ENCODE measurements at places on chromosomes 6 and 20. TPM values are rescaled to one million over a fixed set of nuclear protein-coding genes. Genes with fewer than 3 reads are reported as not detected.
A peak's percentile ranks its signal among the peaks of the same experiment; 100 is the strongest.

CEP250 gene
- total RNA-seq: 198 TPM

- DNase-seq: no peak
Measured at GRCh38 chr6:21905531-21905930, 312.0 kb downstream of the SOX4 start.

- no peak for DNase-seq
Measured at GRCh38 chr20:62663145-62664018, 21.1 kb downstream of the SLCO4A1 start.

FAM217A gene
- total RNA-seq: not detected

DNA sequence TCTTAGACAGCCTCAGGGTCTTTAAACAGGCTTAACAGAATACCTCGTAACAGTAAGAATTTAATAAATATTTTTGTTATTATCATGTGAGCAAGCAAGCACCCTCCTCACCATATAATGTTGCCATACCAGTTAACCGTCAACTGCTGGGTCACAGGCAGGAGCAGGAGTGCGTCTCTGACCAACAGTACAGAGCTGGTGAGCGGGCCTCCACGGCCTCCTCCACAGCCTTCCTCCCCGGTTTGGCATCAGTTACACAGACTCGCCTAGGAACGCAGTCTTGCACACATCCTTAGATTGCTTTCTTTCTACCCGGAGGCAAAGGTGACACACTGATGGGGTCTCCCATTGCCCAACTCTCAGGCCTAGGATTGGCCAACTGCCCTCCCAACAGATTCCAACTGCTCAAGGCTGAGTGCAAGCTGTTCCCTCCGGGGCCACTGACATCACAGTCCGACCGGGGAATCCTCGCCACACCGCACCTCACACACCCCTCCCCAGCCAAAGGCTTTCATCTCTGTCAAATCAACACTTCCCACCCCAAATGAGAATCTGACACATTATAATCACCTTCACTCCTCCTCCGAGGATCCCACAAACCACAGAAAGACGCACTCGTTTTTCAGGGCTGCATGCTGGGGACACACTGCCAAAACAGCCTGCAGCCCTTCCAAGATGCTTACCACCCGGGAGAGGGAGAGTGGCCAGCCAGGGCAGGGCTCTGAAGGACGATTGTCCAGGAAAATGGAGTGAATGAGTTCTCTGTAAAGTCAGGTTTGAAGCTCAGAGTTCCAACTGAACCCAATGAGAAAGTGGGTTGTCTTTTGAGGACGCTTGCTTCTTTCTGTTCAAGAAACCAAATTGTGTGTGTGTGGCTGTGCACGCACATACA, 63.2 kb downstream of the PDE10A start:
- DNase-seq: no peak

GRCh38 chr20:33719277-33719988, 677 bp downstream of the PXMP4 start:
- DNase-seq: no peak

ATG5 gene
- 58.7 TPM for total RNA-seq

PXMP4 gene
- 21.2 TPM for total RNA-seq

GRCh38 chr6:162364488-162364887, 363.1 kb downstream of the PRKN start:
- no peak for DNase-seq

GRCh38 chr6:70180183-70180900, 122.5 kb downstream of the COL9A1 start:
- DNase-seq: no peak

- DNase-seq: no peak
Measured at GRCh38 chr6:126344181-126344580, 4.3 kb downstream of the CENPW start.

TAP1 gene
- 18.7 TPM for total RNA-seq

PHACTR3 gene
- total RNA-seq: not detected

- no peak for DNase-seq
Measured at GRCh38 chr20:47775039-47775438, 10.2 kb downstream of the SULF2 start.

ATP6V1G2 gene
- 2.3 TPM for total RNA-seq

- no peak for DNase-seq
Measured at GRCh38 chr20:41540918-41541317, 77.3 kb downstream of the CHD6 start.

DNA sequence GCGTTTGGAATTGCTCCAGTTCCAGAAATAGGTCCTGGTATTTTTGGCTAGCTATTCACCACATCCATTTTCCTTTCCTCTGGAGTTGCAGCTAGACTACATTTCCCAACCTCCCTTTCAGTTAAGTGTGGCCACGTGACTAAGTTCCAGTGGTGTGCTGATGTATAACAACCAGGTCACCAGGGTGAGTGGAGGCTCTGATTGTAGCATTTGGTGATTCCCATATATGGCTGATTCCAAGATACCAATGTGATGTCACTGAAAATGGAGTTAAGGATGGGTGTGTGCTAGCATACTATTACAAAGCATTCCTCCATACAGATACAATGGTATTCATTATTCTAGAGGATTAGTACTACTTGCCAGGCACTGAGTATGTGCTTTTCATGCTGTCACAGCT, 49.7 kb upstream of the STK35 start:
- no peak for DNase-seq

DNA sequence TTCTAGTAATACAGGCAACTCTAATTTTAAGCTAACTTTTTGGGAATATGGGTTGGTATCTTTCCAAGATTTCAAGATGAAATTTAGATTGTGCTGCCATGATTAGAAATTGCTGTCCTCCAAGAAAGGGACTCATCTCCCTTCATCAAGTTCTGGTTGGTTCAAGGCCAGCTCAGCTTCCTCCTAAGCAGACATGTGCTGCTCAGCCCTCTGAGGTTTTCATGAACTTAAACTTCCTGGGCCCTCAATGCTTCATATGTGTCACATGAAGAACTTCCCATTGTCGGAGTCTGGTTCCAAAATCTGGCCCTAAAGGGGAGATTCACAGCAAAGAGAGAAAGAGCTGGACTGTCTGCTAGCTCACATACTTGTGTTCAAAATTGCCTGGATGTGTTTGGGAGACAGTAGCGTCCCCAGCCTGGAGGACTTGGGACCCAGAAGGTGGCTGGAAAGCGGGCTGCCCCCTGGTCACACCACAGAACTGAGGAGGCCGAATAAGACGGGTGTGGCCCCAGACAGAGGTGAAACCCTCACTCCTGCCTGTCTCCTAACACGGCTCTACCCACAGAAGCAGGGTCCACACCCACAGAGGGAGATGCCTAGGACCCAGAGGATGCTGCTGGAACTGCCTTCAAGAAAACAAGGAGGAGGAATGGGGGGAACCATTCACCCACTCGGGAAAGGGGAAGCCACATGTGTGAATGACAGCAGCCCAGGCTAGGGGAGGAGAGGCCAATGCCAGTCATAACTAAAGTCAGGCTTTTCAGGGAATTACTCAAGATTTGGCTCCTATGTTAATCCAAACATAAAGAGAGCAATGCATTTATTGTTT, 54.3 kb upstream of the GPR31 start:
- DNase-seq: no peak

- DNase-seq: no peak
Measured at GRCh38 chr6:149060985-149061760, 256.3 kb upstream of the TAB2 start.

DNA sequence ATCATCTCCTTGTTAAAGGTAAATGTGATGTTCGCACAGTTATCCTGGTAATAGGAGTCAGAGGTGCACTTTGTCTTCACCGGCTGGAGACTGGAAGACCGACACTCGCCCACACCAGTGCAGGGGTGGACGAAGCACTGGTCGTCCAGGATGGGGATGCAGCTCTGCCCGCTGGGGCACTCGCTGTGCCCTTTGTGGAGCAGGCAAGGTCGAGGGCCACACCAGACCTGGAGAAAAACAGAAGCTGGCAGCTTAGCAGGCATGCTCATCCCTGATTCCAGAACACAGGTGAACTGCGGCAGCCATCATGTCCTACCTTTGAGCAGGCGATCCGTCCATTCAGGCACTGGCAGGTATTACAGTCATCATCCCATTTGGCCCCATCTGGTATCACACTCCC, 32.3 kb downstream of the JAG1 start:
- no peak for DNase-seq

RARS2 gene
- total RNA-seq: 28.4 TPM

GRCh38 chr6:93566285-93566684, 146.9 kb upstream of the EPHA7 start:
- no peak for DNase-seq

DNA sequence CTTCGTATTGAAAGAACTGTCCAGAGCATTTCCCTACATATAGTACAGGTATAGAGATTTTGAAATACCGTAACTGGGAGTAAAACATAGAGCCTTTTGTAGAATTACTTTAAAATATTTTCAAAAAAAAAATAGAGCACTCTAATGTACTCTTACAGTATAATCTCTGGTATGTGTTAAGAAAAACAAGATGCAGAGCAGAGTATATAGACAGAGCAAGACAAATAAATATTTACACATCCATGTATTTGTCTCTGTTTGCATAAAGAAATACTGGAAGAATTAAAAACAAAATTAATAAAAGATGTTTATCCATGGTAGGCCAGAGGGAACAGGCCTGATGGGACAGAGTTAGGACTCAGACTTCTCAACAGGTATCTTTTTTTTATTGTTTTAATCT, 28.0 kb upstream of the SUMO4 start:
- DNase-seq: no peak

LTB gene
- total RNA-seq: not detected

GRCh38 chr6:42720739-42721138, 1.7 kb downstream of the PRPH2 start:
- no peak for DNase-seq

ASIP gene
- not detected for total RNA-seq

DNA sequence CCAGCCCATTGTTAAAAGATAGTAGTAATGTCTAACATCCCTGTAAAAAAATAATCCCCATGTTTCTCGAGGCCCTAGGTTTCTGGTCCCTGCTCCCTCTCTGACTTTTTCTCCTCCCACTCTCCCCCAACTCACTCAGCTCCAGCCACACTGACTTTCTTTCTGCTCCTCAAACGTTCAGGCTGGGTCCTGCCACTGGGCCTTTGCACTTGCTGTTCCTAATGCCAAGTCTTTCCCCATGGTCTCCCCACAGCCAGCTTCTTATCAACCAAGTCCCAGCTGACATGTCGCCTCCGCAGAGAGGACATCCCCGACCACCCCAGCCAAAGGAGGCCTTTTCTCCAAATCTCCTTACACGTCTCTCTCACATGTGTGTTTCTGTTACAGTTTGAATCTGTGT, 21.8 kb upstream of the PTGIS start:
- DNase-seq: no peak

DNA sequence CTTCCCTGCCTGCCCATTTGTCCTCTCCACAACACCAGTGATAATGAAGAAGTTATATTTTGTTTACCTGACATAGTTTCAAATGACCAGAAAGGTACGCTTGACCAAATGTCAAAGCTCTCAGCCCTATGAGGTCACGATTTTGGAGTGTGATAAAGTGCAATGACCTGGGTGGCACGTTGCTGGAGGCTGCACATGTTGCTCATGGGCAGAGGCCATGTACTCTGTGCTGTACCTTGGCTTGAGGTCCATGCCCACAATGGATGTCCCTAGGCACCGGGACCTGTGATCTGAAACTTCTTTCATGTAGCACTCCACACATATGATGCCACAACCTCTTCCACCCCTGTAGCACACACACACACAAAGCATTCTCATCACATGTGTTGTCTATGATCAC, 164.0 kb upstream of the HEY2 start:
- no peak for DNase-seq

DNA sequence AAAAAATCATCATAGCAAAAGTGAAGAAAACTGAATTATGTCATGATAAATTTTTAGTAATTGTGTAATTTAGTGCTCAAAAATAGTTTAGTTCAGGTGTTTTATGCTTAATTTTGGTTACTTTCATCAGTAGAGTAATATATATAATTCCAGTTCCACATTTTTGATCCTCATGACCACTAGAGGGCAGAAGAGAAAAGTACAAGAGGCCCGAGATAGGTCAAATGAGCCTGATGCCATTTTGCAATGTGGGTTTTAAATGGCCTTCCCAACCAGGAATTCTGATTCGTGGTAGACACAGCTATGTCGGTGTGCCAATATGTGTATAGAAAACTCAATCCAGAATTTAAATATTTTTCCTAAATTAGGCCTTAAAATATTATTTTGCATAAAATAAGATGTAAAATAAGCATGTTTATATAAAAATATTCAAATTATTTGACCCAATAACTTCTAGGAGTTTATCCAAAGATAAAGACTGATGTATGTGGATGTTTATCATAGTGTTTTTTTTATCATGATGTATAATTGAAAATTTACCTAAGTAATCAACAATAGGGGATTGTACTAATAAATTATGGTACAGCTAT, 159.7 kb upstream of the RPS6KA2 start:
- peak; percentile 5 for DNase-seq

DNA sequence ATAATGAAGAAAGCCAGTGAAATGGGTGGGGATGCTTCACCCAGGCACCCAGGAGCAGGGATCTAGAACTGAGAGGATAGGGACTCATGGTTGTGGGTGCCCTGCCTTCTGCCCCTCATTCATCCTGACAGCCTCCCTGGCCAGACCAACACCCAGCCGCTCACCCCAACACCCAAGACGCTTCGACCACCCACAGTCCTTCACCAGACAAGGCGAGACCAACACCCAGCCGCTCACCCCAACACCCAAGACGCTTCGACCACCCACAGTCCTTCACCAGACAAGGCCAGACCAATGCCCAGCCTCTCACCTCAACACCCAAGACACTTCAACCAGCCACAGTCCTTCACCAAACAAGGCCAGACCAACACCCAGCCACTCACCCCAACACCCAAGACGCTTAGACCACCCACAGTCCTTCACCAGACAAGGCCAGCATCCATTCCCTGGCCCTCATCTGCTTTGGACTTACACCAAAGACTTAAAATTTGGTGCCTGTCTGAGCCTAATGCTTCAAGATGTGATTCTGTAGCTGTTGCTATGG, 131.5 kb downstream of the ANKRD60 start:
- no peak for DNase-seq

TRAM2 gene
- 16.5 TPM for total RNA-seq

MYMX gene
- total RNA-seq: not detected

GRCh38 chr20:20491110-20491783, 123.3 kb downstream of the INSM1 start:
- no peak for DNase-seq

GRCh38 chr6:148578837-148579565, 167.8 kb upstream of the UST start:
- DNase-seq: no peak

ZNF334 gene
- total RNA-seq: 15.7 TPM

- no peak for DNase-seq
Measured at GRCh38 chr20:47859278-47859677, 74.0 kb upstream of the SULF2 start.

BMP5 gene
- total RNA-seq: 0.81 TPM

GRCh38 chr6:74870403-74870802, 335.4 kb downstream of the COL12A1 start:
- no peak for DNase-seq

DNA sequence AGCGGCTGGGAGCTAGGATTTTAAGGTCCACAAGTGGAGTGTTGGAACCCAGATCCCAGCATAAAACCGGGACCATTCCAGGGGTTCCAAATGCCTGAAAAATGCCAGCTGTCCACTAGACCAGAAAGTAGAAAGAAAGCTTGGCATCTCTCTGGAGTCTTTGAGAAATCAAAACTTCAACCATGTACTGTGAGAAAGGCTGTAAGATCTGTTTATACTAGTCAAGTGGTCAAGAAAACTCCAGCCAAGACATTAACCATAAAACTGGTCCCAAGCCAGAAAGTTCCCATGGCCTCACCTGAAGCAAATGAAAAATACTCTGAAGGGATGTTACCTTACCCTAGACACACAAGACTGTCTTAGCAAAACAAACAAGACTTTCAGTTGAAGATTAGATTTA, 112.6 kb downstream of the DCDC2 start:
- DNase-seq: peak; percentile 54

All from thyroid gland (tissue), 4 donors.